ENCODE measurements at places on chromosomes 7 and 10. TPM values are rescaled to one million over a fixed set of nuclear protein-coding genes. Genes with fewer than 3 reads are reported as not detected.

DNA sequence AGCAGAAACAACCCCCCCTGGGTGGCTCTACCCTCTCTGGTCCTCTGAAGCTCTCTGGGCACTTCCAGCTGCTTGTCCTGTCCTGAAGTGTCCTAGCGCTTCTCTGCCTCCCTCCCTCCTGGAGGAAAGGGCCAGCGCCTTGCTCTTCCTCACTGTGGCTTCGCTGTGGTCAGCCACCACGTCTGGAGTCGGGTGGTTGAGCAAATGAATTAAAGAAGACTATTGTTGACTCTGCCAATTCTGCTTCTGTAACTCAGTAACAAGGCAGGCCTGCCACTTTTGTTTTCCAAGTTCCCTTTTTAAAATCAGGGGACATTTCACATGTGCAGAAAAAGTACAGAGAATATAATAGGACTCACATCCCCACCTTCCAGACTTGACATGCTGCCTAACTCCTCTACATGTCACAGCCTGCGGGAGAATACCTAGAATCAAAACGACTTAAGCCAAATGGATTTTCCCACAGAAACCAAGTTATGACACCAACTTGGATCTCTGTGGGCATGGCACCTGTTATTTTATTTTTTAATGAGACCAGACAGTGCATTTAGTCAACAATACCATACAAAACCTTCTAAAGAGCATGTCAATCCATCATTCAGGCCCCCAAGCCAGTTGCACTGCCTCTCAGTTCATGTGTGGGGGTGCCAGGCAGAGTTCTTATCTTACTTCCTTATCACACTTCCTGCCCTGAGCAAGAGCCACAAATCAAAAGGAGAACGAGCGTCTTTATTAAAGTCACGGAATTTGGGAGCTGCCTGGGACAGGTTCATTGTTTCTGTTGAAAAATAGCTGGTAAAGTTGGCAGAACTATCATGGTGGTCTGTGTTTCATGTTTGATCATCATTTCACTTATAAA, 6.8 kb downstream of the FFAR4 start:
- DNase-seq, result peak; percentile 52

DNA sequence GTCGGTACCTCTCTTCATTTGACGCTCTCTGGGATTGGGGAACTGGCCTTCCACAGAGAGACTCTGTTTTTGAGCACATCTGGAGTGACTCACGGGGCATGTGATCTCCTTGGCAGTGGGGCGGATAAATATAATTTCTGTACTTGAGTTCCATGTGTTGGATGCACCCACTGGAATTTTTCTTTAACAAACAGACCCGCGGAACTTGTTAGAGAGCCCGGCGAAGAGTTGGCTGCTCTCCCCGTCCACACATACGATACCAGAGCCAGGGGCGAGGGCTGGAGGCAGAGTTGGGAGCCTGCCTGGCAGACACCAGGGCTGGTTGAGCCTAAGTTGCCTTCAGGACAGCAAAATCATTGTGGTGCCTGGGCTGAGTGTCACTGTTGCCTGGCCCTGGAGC, at the start of gene FAM180A:
FAM180A (minus strand) TSS at position 44 of the 400 bp plus-strand sequence. CDS start 233 bp downstream, outside the sequence.
- peak; percentile 34 for DNase-seq

- no peak for DNase-seq
Observed at GRCh38 chr7:22765609-22766008, 38.6 kb downstream of the IL6 start.

Gene GJC3
- not detected for total RNA-seq

DNA sequence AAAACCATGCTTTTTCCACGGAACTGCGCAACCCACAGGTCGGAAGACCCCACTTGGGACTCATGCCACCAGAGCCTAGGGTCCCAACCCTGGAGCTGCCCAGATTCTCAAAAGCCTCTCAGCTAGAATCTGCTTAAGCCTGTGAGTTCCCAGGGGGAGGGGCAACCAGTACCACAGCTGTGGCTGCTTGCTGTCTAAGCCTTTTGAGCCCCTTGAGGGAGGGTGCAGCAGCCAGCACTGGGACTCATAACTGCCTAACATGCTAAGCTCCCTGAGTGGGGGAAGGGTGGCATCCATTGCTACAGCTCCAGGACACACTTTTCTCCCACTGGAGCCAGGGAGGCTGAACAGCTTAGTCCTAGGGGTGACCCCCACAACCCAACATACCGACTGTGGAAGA, 485.6 kb upstream of the GRM3 start:
- no peak for DNase-seq

- no peak for DNase-seq
Observed at GRCh38 chr7:34277016-34277802, 371.9 kb downstream of the BMPER start.

DNA sequence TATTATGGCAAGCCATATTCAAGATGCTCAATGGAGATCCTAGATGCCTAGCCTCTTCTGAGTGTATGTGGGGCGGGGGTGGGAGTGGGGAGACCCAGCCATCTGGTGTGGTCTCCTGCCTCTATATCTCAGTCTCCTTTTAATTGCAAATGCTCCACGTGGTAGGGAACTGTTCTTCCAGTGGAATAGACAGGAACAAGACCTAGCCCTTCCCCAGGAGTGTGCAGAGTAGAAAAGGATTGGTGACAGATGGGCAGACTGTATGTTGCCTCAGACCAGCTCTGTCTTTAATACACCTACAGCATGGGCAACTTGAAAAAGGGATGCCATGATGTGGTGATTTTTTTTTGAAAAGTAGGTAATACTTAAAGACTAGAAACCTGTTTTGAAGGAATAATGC, 12.6 kb downstream of the CYP3A5 start:
- DNase-seq, result no peak

Gene CPN1
- total RNA-seq, result not detected

GRCh38 chr7:35185908-35186731, 67.8 kb downstream of the TBX20 start:
- DNase-seq, result peak; percentile 10

DNA sequence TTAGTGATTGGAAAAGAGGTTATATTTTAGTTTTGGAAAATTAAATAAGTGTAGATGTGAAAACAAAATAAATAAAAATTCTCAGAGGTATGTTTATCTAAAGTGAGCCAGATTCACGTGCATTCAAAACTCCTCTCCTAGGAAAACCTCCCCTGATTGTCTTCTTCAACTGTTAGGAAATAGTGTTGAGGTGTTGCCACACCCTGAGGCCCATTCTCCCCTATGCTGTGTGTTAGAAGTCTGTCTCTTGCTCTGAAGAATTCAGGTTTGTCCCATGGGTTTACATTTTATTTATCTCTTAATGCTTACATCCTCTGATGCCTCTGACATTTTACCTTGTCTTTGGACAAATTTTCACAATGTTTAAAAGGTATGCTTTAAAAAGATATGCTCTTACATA, 40.3 kb downstream of the PTPRE start:
- DNase-seq, result peak; percentile 8

DNA sequence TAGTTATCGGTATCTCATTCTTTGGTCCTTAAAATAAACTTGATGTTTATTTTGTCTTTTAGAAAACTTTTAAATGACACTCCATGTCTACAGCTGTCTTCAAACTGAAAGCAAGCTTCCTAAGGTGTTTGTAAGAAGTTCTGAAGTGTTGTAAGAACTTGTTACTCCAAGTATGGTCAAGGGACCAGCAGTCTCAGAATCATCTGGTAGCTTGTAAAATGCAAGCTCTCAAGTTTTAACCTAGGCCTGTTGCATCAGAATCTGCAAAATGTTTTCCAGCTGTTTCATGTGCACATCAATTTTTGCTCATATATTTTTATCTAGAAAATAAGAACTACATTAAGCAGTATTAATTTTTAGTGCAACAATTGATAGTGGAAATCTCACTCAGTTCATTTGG, 104.1 kb downstream of the THSD7A start:
- DNase-seq, result no peak

GRCh38 chr10:80647173-80647833, 109.6 kb downstream of the SH2D4B start:
- DNase-seq, result no peak

- DNase-seq, result no peak
Observed at GRCh38 chr7:44712012-44712411, 36.6 kb upstream of the ZMIZ2 start.

GRCh38 chr7:16839646-16840045, 34.8 kb upstream of the AGR2 start:
- DNase-seq, result no peak

Gene SPDYE1
- total RNA-seq, result under 0.01 TPM

DNA sequence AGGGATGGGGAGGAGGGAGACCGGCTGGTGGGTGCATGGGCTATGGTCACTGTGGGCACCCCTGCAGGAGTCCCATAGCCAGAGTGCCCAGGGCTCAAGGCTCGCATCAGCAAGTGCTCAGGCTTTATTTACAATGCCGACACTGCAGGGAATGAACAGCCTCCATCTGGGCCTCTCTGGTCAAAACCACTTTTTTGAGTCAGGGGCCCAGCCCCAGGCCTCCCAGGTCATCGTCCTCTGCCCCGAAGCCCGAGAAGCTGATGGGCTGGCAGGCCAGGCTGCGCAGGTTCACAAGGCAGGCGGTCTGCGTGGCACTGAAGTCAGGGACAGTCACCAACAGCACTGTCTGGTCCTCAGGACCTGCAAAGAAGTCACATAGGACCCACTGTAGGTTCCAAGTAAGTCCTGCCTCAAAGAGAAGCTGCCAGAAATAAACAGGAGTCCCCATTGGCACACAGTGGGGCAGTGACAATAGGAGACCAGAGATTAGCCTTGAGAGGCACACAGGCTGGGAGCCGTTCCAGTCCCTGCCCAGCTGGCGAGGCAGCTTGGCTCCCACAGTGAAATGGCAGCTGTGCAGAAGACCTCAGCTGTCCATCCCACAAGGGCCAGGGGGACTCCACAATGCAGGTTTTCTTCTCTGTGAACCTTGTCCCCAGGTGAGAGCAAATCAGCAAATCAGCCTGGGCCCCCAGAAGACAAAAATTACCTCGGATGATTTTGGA, 8.6 kb downstream of the POLD2 start:
- DNase-seq, result no peak

GRCh38 chr7:105250706-105251105, 138.0 kb downstream of the SRPK2 start:
- DNase-seq, result no peak

Gene SH2D4B
- not detected for total RNA-seq

Gene ZNF680
- total RNA-seq, result 14.5 TPM

- DNase-seq, result peak; percentile 81
Observed at GRCh38 chr10:73874267-73875138, at the start of gene CAMK2G. TSS of gene CAMK2G (minus strand) at chr10:73874555. CDS start at chr10:73874461, 94 bp downstream.

DNA sequence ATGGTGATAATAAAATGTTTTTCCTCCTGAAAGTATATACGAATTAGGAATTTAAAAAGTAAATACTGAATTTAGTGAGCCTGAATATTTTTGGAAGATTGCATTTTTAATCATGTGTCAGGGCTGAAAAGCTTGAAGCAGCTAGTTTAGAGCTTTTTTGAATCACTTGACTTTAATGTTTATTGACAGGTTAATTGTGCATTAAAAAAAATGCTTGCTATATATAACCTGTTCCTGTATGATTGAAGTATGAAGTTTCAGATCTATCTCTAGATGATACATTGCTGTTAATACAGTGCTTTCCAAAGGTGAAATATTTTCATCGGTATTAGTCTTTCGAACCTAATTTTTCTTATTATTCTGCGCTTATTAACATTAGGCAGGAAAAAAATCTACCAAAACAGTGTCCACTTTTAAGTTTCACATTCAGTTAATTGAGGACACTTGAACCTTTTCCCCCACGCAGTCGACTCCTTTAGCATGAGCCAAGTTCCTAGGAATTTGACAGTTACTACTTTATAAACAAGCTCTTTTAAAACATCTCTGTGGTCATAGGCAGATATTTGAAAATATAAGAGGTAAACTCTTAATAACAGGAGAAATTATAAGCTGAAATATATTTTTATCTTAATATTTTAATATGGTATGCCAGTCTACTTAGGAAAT, 187.1 kb downstream of the MLLT10 start:
- DNase-seq, result no peak

DNA sequence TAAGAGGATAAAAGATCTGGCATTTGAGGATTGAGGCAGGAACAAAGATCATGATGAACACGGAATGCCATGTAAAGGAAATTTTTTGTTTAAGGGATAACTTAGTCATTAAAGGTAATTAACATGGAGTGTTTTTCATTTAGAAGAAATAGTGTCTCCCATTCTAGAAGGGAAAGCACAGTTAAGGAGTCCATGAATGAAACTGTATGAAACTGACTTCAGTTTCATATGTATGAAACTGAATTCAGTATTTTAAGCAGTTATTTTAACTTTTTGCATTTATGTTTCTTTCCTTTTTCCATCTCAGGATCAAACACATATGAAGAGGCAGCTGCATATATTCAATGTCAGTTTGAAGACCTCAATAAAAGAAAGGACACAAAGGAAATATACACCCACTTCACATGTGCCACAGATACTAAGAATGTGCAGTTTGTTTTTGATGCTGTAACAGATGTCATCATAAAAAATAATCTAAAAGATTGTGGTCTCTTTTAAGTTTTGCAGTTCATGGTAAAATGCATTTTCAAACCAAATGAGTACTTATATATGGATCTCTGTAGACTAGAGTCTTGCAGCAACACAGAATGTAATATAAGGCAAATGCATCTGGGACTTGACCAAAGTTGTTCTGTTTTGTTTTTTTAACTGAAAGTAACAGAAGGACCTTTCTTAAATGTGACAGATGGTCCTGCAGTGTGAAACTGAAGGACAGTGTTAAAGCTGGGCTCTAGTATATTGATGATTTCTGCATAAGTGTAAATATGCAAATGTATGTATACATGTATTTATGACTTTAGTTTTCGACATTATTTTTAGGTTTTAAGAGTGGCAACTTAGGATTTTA, 82.6 kb downstream of the GNAI1 start:
- no peak for DNase-seq

- no peak for DNase-seq
Observed at GRCh38 chr7:44124822-44125202, 1.5 kb upstream of the POLD2 start.

GRCh38 chr7:16822029-16822428, 17.2 kb upstream of the AGR2 start:
- DNase-seq, result no peak

Gene PSTK
- 6.0 TPM for total RNA-seq

- DNase-seq, result no peak
Observed at GRCh38 chr7:88985295-88985694, 189.8 kb upstream of the TEX47 start.

DNA sequence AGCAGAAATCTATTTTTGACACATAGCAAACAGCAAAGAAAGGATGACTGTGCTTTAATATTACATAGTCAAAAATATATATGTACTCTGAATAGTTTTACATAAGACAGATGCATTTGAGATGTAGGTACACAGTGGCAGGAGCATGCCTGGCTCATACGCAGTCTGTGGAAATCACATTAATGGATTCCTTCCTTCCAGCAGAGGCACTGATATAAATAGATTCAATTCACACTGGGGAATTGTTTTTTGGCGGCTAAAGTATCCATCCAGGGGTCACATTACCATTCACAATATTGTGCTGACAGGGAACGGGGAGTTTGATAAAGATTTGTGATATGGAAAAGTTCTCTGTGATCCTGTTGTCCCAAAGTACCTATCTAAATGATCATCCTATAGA, 72.5 kb upstream of the AGR3 start:
- DNase-seq, result no peak

GRCh38 chr7:32574626-32575025, 79.3 kb downstream of the AVL9 start:
- DNase-seq, result no peak

GRCh38 chr10:115936926-115937767, 335.9 kb downstream of the GFRA1 start:
- peak; percentile 36 for DNase-seq

Data from mammary epithelial cell (primary cell).